ENCODE measurements at places on chromosomes 2 and 18.

- DNase-seq = no peak
These were observed 130.4 kb upstream of the DSEL start for GRCh38 chr18:67646890-67647289.

GRCh38 chr18:79241755-79242154, 154.0 kb upstream of the NFATC1 start:
- DNase-seq = no peak

GRCh38 chr2:8277921-8278571, 403.8 kb upstream of the ID2 start:
- no peak for DNase-seq

DNA sequence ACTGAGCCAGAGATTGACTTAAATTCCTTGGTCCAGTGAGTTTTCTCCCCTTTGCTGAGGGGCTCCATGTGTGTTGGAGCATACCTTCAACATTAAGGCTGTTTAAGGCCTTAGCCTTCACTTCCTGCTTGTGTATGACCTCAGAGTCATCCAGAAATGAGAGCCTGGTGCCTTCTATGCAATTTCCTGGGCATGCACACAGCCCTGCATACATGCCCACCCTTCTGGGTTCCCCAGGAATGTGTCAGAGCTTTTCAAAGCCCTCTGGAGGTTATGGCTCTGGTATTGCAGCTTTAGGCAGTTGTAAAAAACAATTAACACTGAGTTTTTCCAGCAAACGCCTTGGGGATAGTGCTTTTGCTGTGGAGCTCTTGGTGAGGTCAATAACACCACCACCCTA, 16.7 kb downstream of the IL1R1 start:
- no peak for DNase-seq

DNA sequence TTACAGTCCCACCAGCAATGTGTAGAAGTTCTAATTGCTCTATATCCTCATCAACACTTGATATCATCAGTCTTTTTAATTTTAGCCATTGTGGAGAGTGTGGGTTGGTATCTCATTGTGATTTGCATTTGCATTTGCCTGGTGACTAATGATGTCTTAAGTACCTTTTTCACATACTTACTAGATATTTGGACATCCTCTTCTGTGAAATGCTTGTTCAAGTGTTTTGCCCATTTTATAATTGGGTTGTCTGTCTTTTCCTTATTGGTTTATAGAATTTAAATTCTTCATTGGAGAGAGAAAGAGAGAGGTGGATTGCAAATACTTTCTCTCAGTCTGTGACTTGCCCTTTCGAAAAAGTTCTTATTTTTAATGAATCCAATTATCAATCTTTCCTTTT, 14.0 kb upstream of the PPP1CB start:
- no peak for DNase-seq

DNA sequence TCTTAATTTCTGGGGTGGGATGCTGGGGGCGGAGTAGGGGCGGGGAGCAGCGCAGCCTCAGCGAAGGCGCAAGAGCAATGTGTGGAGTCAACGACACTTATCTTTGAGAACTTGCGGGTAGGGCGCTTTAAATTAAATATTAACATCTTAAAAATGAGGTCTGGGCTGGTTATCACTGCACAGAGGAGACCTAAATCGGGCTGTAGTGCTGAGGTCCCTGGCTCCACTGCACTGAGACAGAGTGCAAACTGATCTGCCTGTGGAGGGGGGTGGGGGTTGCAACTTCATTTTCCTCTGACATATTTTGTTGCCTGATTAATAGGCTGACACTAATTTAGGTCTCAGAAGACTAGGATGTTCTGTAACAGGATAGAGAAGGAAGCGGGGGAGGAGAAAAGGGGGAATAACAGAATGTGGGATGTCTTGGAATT, 253.0 kb upstream of the FANCL start:
- DNase-seq = no peak

DNA sequence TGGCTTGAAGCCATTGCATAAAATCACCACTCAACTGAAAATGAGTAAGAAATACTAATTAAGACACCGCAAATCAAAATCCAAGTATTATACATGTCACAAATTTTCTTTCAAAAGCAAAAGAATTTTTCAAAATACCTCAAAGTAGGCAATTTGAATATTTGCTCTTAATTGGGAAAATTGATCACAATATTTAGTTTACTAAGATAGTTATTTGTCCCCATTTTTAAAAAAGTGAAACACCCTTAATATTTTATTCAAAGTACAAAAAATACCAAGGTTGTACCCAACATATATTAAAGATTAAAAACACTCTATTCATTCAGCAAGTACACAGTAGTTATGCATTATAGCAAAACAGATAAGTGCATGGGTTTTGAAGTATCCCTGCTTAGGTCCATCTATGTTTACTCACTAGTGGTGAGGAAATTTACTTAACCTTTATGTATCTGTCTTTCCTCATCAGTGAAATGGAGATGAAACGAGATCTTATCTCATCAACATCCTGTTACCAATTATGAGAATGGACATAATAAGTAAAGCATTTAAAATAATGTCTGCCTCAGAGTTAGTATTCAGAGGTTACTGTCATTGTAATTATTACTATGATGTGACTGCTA, 35.1 kb downstream of the VPS54 start:
- no peak for DNase-seq

DNA sequence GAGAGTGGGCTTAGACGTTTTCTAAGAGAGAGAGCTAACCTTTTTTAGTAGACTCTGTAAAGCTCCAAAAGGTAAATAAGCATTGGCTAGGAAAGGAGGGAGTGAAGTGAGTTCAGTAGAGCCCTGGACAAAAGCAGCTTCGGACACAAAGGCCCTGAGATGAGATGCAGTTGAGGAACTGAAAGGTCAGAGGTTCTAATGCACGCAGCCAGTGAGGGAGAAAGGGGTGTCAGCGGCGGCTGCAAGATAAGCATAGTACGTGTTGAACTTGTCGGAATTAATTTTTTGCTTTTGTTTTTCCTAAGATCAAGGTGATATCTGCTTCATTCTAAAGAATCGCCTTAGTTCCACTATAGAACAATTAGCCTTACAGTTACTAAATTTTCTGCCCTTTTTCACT, 11.2 kb upstream of the SLC8A1 start:
- DNase-seq = no peak

All from stimulated activated CD4-positive, alpha-beta T cell treated with anti-CD3 and anti-CD28 coated beads, Interleukin-1b, Interleukin-23, amount 100 ng/mL, for 1 hour (primary cell).